ENCODE measurements at places on chromosomes 7 and 10.

GRCh38 chr7:50359258-50359994 is 54.9 kb downstream of the IKZF1 start:
- no peak for DNase-seq

- DNase-seq: no peak
Measured at GRCh38 chr10:73522263-73522662, 26.4 kb upstream of the PPP3CB start.

DNA sequence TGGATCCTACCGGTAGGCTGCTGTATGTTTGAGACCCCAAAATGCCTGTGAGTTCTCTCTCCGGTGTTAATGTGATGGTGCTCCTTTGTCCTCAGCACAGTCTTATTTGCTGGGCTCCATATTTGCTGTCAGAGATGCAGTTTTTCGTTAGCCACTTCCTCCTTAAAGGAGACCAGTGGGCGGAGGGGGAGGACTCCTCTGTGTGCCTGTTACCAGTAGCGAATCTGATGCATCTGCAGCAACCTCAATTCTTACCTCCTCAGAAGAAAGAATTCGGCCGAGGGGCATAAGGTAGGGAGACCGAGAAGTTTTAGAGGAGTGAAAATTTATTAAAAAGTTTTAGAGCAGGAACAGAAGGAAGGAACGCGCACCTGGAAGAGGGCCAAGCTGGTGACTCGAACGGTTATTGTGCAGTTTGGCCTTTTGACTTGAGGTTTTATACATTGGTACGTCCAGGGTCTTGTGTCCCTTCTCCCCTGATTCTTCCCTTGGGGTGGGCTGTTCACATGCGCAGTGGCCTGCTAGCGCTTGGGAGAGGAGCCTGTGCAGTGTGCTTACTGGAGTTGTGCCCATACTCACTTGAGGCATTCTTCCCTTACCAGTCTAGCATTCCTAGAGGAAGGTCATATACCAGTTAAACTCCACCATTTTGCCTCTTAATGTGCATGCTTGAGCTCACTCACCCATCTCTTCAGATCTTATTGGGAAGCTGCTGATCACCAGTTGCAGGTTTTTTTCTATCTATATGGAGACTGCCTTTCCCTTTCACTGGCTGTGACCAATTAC is 49.5 kb downstream of the GNAI1 start:
- DNase-seq: no peak

GRCh38 chr7:131040467-131040932 is 287.2 kb upstream of the MKLN1 start:
- peak; percentile 14 for DNase-seq

- no peak for DNase-seq
Measured at GRCh38 chr10:47104786-47105385, 193.7 kb downstream of the PTPN20 start.

DNA sequence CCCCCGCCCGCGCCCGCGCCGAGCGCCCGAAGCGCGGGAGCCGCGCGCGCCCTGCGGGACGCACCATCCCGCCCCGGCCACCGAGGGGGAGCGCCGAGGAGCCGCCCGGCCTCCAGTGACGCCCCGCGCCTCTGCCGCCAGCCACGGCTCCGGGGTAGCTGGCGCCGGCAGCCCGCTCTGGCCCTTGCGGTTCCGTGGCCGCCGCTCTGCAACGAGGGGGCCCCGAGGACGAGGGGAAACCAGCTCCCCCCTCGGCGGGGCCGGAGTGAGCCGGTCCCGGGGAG is at the start of gene PAXIP1:
Gene PAXIP1 (minus strand): TSS at position 33 of the 284 bp plus-strand sequence. CDS start 195 bp downstream, outside the sequence.
- no peak for DNase-seq

DNA sequence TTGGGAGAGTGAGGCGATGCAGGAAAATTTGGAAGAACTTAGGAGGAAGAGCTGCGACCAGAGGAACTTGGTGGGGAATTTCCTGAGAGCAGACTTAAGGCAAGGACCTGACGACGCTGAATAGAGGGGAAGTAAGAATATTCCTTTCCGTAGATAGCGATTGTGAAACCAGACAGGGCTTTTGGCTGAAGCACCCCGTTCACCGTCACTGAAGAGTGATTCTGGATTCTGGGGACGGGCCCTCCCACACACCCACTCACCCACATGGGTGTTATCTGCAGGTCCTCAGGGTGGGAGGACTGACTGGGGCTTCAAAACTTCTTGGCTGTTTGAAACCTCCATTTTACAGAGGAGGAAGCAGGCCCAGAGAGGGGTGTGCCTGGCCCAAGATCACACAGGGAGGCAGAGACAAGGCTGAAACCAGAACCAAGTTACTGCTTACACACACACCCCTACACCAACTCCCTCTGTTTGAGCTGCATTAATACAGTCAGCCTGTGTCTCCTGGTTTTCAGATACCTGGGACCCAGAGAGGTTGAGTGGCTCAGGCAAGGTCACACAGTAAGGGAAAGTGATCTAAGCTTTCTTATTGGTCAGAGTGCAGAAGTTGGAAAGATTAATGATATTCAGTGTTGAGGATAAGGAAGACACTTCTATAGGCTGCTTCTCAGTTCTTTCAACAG is 37.2 kb upstream of the CDH23 start:
- no peak for DNase-seq

GRCh38 chr7:45255187-45255586 is 97.6 kb downstream of the RAMP3 start:
- no peak for DNase-seq

DNA sequence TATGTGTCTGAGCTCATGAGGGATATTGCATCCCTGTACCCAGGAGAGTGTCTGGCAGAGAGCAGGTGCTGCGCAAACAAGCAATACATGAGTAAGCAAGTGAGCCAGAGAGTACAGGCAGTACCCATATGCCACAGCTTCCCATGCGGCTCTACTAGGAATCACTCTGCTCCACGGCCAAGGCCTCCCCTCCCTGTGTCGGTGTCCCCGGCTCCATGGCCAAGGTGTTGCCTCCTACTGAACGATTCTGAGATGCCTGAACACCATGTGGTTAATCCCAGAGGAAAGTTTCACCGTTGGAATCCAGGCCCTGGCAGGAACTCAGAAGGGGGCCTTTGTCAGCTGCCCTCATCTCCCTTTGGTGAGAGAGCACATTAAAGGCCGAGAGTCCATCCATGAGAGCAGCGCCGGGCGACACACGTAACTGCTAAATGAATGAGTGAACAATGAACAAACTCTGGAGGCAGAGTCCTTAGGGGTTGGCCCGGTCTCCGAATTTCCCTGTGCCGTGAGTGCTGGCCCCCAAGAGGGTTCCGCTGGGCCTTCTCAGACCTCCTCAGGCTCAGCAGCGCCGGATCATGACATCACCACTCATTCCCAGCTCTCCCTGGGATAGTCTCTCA is 136.0 kb upstream of the FAM20C start:
- DNase-seq: no peak

DNA sequence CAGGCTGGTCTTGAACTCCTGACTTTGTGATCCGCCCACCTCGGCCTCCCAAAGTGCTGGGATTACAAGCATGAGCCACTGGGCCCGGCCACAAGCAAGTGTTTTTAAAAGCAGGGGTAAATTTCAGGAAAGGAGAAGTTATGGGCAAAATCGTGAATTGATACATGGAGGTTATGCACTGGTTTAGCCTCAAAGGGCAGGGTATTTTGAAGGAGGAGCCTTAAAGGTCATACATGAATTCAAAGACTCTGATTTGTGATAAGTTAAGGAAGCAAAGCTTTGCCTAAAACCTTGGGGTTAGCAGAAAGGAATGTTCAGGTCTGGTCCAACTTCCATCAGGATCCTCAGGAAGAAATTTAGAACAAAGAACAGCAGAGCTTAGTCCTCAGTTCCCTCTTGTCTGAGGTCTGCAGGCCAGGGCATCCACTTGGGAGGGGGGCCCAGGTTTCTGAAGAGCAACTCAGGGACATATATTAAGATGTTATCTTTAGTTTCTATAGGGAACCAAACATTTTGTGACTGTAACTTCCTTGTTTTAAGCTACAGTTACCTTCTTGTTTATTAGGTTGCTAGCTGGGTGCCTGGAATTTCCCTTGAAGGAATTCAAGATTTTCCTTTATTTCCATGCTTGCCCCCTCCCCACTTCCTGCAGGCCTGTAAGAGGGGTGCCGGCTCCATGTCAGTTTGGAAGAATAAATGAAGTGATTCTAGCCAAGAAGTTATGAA is 2.8 kb upstream of the REPIN1 start:
- no peak for DNase-seq

- DNase-seq: peak; percentile 30
Measured at GRCh38 chr10:23293145-23293724, 51.4 kb downstream of the C10orf67 start.

DNA sequence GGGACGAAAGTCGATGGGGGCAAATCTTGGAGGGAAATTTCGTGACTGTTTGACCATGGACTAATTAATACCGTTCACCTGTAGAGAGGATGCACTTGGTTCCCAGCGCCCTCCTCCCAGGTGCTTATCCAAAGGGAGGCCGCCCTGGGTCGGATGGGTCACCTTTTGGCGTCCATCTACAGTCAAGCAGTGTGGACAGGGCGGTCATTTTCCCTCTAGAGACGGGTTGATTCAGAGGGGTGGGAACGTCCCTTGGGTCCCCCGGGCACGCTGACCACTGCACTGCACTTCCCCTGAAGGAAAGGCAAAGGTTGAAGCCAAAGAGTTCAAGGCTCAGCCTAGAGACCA is 2.0 kb downstream of the PRR15 start:
- no peak for DNase-seq

GRCh38 chr10:122647383-122647968 is 52.2 kb downstream of the C10orf120 start:
- DNase-seq: no peak

DNA sequence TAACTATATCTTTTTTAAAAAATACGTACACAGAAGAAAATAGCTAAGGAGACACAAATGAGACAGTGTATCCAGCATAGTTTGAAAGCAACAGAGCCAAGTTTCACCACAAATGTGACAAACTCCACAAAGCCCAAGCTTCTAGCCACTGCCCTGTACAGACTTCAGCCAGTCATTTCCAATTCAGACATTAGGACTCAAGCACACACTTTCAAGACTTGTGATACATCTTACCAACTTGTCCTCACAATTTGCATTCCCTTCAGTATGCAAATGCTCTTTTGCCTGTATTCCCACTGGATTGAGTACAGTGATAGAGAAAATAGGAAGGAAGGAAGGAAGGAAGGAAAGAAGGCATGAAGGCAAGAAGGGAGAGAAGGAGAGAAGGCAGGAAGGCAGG is 510.4 kb downstream of the KCNMA1 start:
- no peak for DNase-seq

GRCh38 chr10:89242840-89243568 is 8.6 kb downstream of the LIPA start:
- no peak for DNase-seq

- no peak for DNase-seq
Measured at GRCh38 chr7:6451224-6451705, 3.5 kb upstream of the DAGLB start.

GRCh38 chr7:114645451-114645850 is 230.8 kb downstream of the FOXP2 start:
- DNase-seq: no peak

GRCh38 chr7:73442222-73442902 is 8.8 kb downstream of the FZD9 start:
- DNase-seq: no peak

DNA sequence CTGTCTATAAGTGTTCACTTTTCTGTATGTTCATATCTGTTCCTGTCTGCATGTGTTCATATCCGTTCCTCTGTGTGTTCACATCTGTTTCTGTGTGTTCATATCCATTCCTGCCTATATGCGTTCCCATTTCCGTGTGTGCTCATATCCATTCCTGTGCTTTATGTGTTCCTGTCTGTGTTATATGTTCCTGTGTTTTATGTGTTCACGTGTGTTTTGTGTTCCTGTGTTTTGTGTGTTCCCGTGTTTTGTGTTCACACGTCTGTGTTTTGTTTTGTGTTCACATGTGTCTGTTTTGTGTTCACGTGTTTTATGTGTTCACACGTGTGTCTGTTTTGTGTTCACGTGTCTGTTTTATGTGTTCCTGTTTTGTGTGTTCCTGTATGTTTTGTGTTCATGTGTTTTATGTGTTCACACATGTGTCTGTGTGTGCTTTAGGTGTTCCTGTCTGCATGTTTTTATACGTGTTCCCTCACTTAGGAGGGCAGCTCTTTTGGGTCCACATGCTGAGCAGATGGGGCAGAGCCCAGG is 42.2 kb upstream of the CNPY1 start:
- no peak for DNase-seq

GRCh38 chr10:63711867-63712716 is 190.9 kb downstream of the REEP3 start:
- DNase-seq: peak; percentile 95

- no peak for DNase-seq
Measured at GRCh38 chr7:98107313-98107721, 655 bp downstream of the LMTK2 start.

DNA sequence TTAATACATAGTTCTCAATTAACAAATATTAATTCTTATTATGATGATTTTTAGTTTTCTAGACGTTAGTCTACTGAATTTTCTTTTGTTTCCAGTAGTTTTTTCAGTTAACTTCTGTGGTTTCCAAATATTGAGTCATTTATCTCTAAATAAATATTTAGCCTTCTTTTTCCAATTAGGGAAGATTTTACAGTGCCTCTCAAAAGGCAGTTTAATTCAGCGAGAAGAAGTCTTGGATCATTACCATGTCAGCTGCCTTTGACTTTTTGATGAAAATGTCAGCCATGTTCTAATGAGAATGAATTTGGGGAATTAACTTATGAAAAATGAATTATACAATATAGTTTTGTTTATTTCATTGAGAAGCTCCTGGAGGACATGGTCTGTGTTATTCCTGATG is 90.0 kb downstream of the CDK14 start:
- DNase-seq: no peak

- DNase-seq: no peak
Measured at GRCh38 chr7:45682836-45683555, 108.8 kb downstream of the ADCY1 start.

DNA sequence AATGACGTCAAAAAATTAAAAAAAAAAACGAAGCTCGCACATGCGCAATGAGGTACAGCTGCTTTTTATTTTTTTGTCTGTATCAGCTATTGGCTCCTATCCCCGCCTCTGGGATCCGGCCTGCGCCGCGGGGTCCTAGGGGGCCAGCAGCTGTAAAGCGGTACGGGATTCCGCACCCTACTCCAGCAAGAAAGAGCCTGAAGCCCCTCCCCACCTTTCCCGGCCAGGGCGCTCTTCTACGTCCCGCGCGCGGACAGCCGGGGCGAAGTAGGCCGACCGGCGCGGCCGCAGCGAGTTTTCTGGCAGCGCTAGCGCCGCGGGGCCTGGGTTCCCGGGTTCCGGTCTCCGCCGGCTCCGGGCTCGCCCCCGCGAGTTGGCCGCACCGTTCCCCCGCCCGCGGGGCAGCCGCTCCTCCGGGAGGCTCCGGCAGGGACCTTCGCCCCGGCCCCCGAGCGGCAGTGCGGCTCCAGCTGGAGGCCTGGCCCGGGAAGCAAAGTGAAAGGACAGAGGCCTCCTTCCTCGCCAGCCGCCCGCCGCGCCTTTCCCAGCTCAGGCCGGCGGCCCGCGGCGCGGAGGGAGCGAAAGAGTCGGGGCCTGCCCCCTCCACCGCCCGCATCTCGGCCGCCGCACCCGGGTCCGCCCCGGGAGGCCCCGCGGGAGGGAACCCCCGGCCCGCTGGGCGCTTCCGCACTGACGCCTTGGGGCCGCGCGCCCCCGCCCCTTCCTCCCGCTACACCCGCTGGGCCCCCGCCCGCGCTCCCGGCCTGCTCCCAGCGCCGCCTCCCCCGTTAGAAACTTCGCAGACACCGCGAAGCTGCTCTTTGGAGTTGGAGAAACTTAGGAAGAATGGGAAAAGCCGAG is 4.7 kb upstream of the SPAG6 start:
- peak; percentile 85 for DNase-seq
